ENCODE measurements at places on chromosomes 13 and 19.

- DNase-seq, result no peak
Measured at GRCh38 chr13:87941226-87941625, 270.1 kb downstream of the SLITRK5 start.

DNA sequence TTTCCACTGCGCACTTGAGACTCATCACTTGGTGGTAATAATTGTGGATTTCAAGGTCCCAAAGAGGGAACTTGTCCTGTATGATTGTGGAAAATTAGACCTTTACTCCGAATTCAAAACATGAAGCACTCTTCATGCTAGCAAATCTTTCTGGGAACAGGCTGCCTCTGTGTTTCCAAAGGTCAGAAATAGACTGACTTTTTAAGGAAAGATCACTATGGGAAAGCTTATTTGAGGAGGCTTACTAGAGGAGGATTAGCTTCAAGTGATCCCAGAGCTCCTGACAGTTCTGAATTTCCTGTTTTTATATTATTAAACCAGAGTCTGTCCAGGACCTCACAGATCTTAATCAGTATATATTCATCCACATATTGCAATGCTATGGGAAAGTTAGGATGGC, 5.5 kb downstream of the WDFY2 start:
- DNase-seq, result no peak

DNA sequence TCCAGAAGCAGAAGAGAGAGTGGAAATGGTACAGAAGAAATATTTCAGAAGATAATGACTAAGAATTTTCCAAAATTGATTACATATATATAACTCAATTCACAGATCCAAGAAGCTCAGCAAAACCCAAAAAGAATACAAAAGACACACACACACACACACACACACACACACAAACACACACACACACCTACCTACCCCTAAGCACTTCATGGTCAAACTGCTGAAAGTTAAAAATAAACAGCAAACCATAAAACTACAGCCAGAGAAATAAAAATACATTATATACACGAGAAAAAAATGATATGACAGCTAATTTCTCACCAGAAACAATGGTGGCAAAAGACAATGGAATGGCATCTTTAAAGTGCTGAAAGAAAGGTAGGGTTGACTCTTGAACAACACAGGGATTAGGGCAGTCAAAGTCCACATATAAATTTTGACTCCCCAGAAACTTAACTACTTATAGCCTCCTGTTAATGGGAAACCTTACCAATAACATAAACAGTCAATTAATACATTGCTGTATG, 49.2 kb downstream of the DIAPH3 start:
- no peak for DNase-seq

- no peak for DNase-seq
Measured at GRCh38 chr19:3474010-3474409, 6.3 kb downstream of the SMIM24 start.
